Aorta (tissue), 5 donors: ENCODE measurements at places on chromosomes 5 and 9. TPM values are rescaled to one million over a fixed set of nuclear protein-coding genes. Genes with fewer than 3 reads are reported as not detected.

The SEC24A gene
- 32.0 TPM for total RNA-seq

- no peaks in the 10 kb centered on the region for H3K27me3 ChIP-seq
- no peaks in the 10 kb centered on the region for H3K36me3 ChIP-seq
- no peaks in the 10 kb centered on the region for H3K4me1 ChIP-seq
- no peak overlapping the region for H3K27ac ChIP-seq
Observed at GRCh38 chr9:22405869-22406659, 40.6 kb upstream of the DMRTA1 start.

GRCh38 chr5:83516377-83516776, 44.8 kb downstream of the VCAN start:
- H3K4me1 ChIP-seq = no peaks in the 10 kb centered on the region
- H3K4me3 ChIP-seq = no peak overlapping the region
- DNase-seq = no peak

DNA sequence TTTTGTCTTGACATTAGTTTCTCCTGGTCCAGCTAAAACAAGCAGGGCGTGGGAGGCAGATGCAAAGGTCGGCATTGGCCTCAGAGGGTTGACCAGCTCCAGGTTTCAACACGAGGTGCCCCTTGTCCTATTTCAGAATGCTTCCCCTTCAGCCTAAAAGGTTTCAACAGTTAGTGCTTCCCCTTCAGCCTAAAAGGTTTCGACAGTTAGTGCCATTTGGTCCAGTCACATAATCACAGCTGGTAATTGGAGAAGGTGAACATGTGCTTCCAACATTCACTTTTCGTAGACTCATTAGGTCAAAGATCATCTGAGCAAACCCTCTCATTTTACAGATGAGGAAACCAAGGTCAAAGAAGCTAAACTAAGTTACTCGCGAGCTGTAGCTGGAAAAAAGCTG, 270.3 kb upstream of the MAP3K1 start:
- no peak for DNase-seq
- peaks cover 2% of the 10 kb centered on the region for H3K4me1 ChIP-seq
- no peaks in the 10 kb centered on the region for H3K36me3 ChIP-seq
- no peaks in the 10 kb centered on the region for H3K27me3 ChIP-seq
- no peak overlapping the region for H3K4me3 ChIP-seq
- H3K27ac ChIP-seq = no peak overlapping the region

- DNase-seq = no peak
- no peak overlapping the region for H3K4me3 ChIP-seq
- no peak overlapping the region for H3K27ac ChIP-seq
- H3K4me1 ChIP-seq = no peaks in the 10 kb centered on the region
- H3K27me3 ChIP-seq = no peaks in the 10 kb centered on the region
- no peaks in the 10 kb centered on the region for H3K36me3 ChIP-seq
Observed at GRCh38 chr9:136596630-136597031, 50.8 kb upstream of the NOTCH1 start.

The FAM221B gene
- total RNA-seq = not detected

DNA sequence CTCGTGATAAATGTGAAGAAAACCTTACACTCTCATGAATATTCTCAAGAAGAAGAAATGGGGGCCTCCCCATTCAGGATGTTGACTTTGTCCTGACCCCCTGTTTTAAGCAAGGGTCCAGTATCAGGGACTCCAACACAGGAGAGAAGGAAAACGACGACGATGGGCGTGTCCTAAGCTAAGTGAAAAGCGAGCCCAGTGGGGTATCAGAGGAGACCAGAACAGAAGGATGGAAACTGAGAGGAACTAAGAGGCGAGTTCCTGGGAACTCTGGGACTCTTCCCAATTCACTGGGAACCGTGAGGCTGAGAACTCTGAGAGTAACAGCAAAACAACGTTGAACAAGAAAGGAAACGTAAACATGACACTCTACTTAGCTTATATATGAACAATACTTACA, 14.6 kb downstream of the RETREG1 start:
- no peaks in the 10 kb centered on the region for H3K36me3 ChIP-seq
- DNase-seq = no peak
- H3K4me3 ChIP-seq = no peak overlapping the region
- H3K27ac ChIP-seq = no peak overlapping the region
- H3K4me1 ChIP-seq = no peaks in the 10 kb centered on the region
- H3K27me3 ChIP-seq = no peaks in the 10 kb centered on the region

GRCh38 chr5:36680066-36680465, 73.7 kb downstream of the SLC1A3 start:
- no peaks in the 10 kb centered on the region for H3K27me3 ChIP-seq
- DNase-seq = no peak
- H3K27ac ChIP-seq = no peak overlapping the region
- no peaks in the 10 kb centered on the region for H3K4me1 ChIP-seq

DNA sequence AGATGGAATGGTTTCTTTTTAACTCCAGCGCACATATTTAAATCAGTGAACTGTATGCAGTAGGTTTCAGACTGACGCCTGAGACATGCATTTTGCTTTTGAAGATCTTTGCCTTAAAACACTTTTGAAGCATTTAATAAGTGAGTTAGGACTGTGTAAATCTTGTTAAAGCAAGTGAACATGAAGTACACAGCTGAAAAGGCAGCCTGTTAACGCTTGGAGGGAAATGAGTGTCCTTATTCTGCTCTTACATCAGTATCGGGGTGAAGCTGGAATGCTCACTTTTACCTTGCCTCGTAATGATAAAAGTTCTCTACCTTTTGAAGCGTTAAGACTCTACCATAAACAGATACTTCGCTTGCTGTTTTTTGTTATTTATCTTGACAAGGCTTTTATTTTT, 552.2 kb downstream of the ZNF608 start:
- no peaks in the 10 kb centered on the region for H3K36me3 ChIP-seq
- H3K4me1 ChIP-seq = no peaks in the 10 kb centered on the region
- no peak overlapping the region for H3K27ac ChIP-seq
- DNase-seq = no peak
- no peaks in the 10 kb centered on the region for H3K27me3 ChIP-seq

DNA sequence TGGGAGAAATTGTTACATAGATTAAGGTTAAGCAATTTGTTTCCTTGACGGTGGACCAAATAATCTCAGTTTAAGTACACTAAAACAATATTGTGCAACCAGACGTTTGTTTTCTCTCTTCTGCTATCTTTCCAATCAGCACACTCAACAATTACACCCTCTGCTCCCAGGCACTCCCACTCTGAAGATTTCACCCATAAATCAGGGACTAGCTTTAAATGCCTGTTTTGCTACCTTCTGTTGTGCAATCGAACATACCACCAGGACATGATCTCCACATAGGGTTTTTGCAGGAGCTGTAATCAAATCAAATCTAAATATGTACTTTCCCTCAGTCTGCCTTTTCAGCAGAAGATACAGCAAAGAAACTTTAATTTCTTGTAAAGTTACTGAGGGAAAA, 405.8 kb upstream of the TLE4 start:
- no peak for DNase-seq
- no peaks in the 10 kb centered on the region for H3K36me3 ChIP-seq
- H3K27ac ChIP-seq = no peak overlapping the region
- no peaks in the 10 kb centered on the region for H3K4me1 ChIP-seq
- no peaks in the 10 kb centered on the region for H3K27me3 ChIP-seq
- no peak overlapping the region for H3K4me3 ChIP-seq

DNA sequence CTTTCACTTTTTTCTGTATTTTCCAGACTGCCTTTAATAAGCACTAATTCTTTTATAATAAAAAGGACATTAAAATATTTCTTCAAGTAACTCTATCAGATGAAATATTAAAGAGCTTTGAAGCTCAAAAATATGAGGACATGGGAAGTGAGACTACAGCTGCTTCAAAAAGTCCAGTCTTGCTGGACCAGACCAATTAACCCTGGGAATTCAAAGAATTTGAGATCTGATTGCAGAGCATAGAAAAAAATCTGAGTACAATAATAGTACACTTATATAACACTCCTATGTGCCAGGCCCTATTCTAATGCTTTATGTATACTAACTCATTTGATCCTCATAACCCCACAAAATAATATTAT, 9.8 kb downstream of the TMEM245 start:
- H3K27me3 ChIP-seq = no peaks in the 10 kb centered on the region
- no peak overlapping the region for H3K27ac ChIP-seq
- peaks cover 6% of the 10 kb centered on the region for H3K4me1 ChIP-seq
- no peak for DNase-seq

DNA sequence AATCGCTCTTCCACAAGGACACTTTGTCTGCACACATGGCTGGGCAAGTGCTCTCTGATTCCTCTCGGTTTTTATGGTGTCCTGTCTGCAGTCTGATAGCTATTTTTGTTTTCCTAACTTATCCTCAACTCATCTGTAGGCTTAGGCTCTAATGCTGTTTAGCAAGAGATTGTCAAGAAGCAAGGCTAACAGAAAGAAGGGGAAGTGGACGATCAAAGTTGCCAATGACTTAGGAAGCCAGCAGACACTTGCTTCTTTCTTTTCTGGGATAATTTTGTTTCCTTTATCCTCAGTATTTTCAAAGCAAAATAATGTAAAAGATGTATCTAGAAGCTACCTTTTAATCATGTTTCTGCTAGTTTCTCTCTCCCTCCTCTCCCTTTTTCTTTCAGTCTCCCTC, 130.7 kb downstream of the PRKACG start:
- H3K4me1 ChIP-seq = no peaks in the 10 kb centered on the region
- H3K4me3 ChIP-seq = no peak overlapping the region
- no peak overlapping the region for H3K27ac ChIP-seq
- no peaks in the 10 kb centered on the region for H3K27me3 ChIP-seq

GRCh38 chr5:112216140-112216539, 202.9 kb downstream of the EPB41L4A start:
- H3K4me3 ChIP-seq = no peak overlapping the region
- no peaks in the 10 kb centered on the region for H3K36me3 ChIP-seq
- H3K27me3 ChIP-seq = no peaks in the 10 kb centered on the region
- DNase-seq = no peak
- no peaks in the 10 kb centered on the region for H3K4me1 ChIP-seq

DNA sequence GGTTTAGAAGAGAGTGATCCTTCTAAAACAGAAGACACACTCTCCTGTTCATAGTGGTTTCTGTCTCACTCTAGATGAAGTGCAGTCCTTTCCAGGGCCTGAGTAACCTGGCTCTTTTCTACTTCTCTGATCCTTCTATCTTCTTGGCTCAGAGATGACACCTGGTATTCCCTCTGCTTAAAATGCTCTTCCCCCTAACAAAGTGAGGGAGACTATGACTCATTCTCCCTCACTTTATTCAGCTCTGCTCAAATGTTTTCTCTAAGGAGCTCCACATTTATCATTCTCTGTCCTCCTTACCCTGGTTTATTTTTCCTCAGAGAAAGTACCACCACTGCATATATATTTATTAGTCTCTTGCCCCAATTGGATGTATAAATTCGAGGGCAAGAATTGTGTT, 24.6 kb downstream of the TUT7 start:
- no peaks in the 10 kb centered on the region for H3K27me3 ChIP-seq
- DNase-seq = no peak
- no peak overlapping the region for H3K27ac ChIP-seq
- H3K4me3 ChIP-seq = no peak overlapping the region
